ENCODE measurements at places on chromosomes 6 and 20. TPM values are rescaled to one million over a fixed set of nuclear protein-coding genes. Genes with fewer than 3 reads are reported as not detected.

DNA sequence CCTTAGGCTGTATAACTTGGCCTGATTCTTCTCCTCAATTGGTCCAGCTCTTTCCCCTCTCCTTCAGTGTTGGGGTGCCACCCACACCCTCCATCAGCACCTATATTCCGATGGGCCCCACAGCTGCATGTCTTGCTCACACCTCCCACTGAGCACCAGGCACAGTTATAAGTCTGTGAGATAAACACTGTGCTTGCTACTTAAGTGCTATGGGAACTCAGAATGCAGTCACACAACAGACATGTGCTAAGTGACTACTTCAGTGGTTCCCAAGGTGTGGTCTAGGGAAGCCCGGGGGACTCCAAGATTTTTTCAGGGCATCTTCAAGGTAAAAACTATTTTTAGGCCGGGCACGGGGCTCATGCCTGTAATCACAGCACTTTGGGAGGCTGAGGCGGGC, 7.3 kb downstream of the ZC3H12D start:
- H3K4me1 ChIP-seq = 0 out of 2 replicates have a peak, but pooled peaks cover 5% of the 10 kb centered on the region
- H3K36me3 ChIP-seq = no peaks in the 10 kb centered on the region
- no peaks in the 10 kb centered on the region for H3K27me3 ChIP-seq
- no peak overlapping the region for H3K27ac ChIP-seq
- no peak for DNase-seq
- no peak overlapping the region for H3K4me3 ChIP-seq

DNA sequence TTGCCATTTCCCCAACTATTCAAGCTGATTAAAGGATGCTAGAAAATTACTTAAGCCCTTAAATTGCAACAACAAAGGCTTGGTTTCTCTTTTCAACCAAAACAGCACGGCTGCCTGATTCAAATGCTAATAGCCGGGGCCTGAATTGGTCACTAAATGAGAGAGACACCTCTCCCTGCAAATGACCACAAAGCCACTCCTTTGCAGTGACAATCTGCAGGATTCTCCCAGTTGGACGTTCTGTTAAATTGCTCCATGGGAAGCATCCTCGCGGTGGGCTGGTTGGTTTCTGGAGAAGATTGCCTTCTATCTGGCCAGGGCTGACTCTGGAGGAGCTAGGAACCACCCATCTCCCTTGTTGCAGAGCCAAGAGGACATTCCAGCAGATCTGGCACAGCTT, 29.7 kb upstream of the TBXT start:
- no peaks in the 10 kb centered on the region for H3K27me3 ChIP-seq
- H3K36me3 ChIP-seq = no peaks in the 10 kb centered on the region
- DNase-seq = no peak
- no peak overlapping the region for H3K27ac ChIP-seq
- H3K4me1 ChIP-seq = no peaks in the 10 kb centered on the region
- no peak overlapping the region for H3K4me3 ChIP-seq

The HDGFL1 gene
- total RNA-seq = not detected

The RRAGD gene
- not detected for total RNA-seq

GRCh38 chr6:63923139-63923739, 287.6 kb downstream of the PHF3 start:
- H3K27me3 ChIP-seq = peaks cover 25% of the 10 kb centered on the region
- peak; percentile 54 for DNase-seq
- H3K4me1 ChIP-seq = no peaks in the 10 kb centered on the region
- H3K27ac ChIP-seq = no peak overlapping the region
- H3K4me3 ChIP-seq = no peak overlapping the region
- no peaks in the 10 kb centered on the region for H3K36me3 ChIP-seq

DNA sequence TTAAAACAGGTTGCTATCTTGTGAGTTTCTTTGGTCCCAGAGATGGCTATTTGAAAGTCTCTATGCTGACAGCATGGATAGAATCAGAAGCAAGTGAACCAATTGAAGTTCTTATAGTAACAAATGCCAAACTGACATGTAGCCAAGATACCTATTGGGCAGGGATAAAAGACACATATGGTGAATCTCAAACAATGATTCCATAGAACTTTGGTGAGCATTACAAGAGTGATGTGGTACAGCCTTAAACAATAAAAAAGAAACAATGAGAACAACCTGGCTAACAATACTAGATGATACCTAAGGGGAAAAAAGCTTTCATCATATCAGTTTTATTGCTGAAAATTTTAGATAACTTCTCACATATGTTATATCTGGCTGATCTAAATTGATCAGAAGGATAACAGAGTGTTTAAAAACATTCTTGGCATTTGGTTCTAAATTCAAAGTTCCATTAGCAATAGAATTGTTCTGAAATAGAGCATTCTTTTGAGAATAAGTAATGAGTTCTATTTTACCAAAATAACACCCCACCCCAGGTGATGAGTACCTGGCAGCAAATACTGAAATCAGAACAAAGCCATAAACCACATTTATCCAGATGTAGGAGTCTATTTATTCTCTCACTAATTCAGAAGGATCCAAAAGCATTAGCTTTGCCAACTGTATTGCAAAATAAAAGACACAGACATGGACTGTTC, 5.8 kb upstream of the HMGCLL1 start:
- H3K4me1 ChIP-seq = no peaks in the 10 kb centered on the region
- H3K4me3 ChIP-seq = no peak overlapping the region
- no peaks in the 10 kb centered on the region for H3K27me3 ChIP-seq

- DNase-seq = peak; percentile 78
- H3K4me1 ChIP-seq = no peaks in the 10 kb centered on the region
- H3K36me3 ChIP-seq = no peaks in the 10 kb centered on the region
- no peak overlapping the region for H3K27ac ChIP-seq
- H3K27me3 ChIP-seq = no peaks in the 10 kb centered on the region
These were observed 46.0 kb downstream of the SLC35D3 start for GRCh38 chr6:136967876-136968752.

DNA sequence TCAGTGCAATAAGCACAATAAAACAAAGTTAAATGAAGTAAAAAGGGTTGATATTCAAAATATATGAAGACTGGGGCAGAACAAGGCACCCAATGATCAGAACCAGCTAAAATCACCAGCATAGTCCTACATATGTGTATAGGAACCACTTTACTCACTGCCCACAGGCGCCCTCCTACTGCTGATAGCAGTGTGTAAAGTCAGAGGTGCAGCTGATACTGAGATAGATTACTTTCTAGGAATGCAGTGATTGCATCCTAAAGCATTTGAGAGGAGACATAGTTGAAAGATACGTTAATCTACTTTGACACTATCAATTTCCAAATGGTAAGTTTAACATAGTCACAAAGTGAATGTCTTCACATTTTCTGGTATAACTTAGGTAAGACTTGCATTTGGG, 161.1 kb upstream of the MCHR2 start:
- H3K4me3 ChIP-seq = no peak overlapping the region
- H3K27me3 ChIP-seq = no peaks in the 10 kb centered on the region
- no peaks in the 10 kb centered on the region for H3K4me1 ChIP-seq
- H3K27ac ChIP-seq = no peak overlapping the region
- no peaks in the 10 kb centered on the region for H3K36me3 ChIP-seq

The DNAH8 gene
- total RNA-seq = not detected

The EYS gene
- not detected for total RNA-seq

GRCh38 chr6:156582509-156582992, 194.6 kb upstream of the ARID1B start:
- H3K4me3 ChIP-seq = no peak overlapping the region
- H3K36me3 ChIP-seq = no peaks in the 10 kb centered on the region
- H3K27ac ChIP-seq = no peak overlapping the region
- no peak for DNase-seq
- H3K4me1 ChIP-seq = no peaks in the 10 kb centered on the region

The TGM2 gene
- total RNA-seq = 339 TPM

DNA sequence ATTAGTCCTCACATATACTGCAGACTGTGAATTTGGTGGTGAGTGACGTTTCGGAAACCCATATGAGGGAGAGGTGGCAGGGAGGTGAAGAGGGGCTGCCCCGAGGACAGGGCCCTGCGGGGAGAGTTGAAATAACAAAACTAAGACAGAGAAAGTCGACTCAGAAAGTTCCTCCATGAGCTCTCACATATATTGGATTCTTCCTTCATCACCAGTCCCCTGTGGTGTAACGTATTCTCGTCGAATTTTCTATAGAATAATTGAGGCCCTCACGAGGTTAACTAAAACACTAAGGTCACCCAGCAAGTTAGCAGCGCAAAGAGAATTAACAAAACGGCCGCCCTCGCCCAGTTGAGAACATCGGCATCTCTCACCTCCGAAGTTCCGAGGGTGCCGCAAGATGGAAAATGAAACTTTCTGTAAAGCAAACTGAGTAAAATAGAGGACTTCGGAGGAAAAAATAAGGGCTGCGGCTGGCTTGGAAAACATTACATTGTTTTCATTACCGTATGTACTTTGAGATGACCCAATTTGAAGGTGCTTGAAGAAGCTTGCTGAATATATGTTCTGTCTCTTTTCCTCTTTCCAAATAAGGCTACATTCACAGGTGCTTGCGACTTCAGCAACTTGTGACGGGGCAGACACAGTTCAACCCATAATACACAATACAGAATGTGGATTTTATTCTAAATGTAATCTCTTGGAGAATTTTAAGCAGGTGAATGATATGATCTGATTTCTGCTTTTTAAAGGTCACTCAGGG, 490.9 kb upstream of the JARID2 start:
- DNase-seq = no peak
- no peaks in the 10 kb centered on the region for H3K27me3 ChIP-seq
- H3K36me3 ChIP-seq = no peaks in the 10 kb centered on the region

DNA sequence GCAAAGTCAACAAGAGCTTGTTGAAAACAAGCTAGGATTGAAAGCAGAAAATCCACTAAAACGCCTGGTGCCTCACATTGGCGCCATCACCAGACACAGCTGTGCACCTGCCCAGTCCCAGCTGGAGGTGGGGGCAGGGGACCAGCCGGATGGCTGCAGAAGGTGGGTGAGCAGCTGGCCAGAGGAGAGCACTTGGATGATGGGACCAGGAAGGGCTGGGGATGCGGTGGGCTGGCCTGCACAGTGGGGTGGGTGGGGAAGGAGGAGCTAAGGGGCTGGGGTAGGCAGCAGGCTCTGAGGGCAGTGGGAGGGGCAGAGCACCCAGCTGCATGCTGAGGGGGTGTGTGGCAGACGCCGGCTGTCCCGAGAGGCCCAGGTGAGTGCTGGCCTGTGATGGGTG, 7.1 kb downstream of the CABLES2 start:
- DNase-seq = no peak
- H3K36me3 ChIP-seq = no peaks in the 10 kb centered on the region
- no peaks in the 10 kb centered on the region for H3K4me1 ChIP-seq

The MYLK4 gene
- total RNA-seq = 0.51 TPM

- H3K36me3 ChIP-seq = no peaks in the 10 kb centered on the region
- no peaks in the 10 kb centered on the region for H3K27me3 ChIP-seq
- no peak for DNase-seq
- no peak overlapping the region for H3K27ac ChIP-seq
These were observed 428.6 kb downstream of the HACE1 start for GRCh38 chr6:104431096-104431495.

The FOXF2 gene
- total RNA-seq = 5.1 TPM

GRCh38 chr20:3014662-3015061, 28.8 kb upstream of the GNRH2 start:
- no peaks in the 10 kb centered on the region for H3K27me3 ChIP-seq
- no peak overlapping the region for H3K4me3 ChIP-seq
- no peaks in the 10 kb centered on the region for H3K36me3 ChIP-seq
- H3K27ac ChIP-seq = no peak overlapping the region
- H3K4me1 ChIP-seq = peaks cover 7% of the 10 kb centered on the region
- peak; percentile 5 for DNase-seq

The CALHM6 gene
- total RNA-seq = not detected

- no peaks in the 10 kb centered on the region for H3K36me3 ChIP-seq
- DNase-seq = peak; percentile 62
- H3K4me1 ChIP-seq = peaks cover 43% of the 10 kb centered on the region
- no peak overlapping the region for H3K4me3 ChIP-seq
- H3K27ac ChIP-seq = no peak overlapping the region
These were observed 464.3 kb upstream of the BTBD3 start for GRCh38 chr20:11453430-11453829.

- H3K27ac ChIP-seq = no peak overlapping the region
- DNase-seq = no peak
- H3K4me1 ChIP-seq = no peaks in the 10 kb centered on the region
- H3K36me3 ChIP-seq = no peaks in the 10 kb centered on the region
These were observed 7.9 kb downstream of the EMILIN3 start for GRCh38 chr20:41358717-41359116.

- H3K27ac ChIP-seq = no peak overlapping the region
- H3K36me3 ChIP-seq = no peaks in the 10 kb centered on the region
- no peak overlapping the region for H3K4me3 ChIP-seq
- no peaks in the 10 kb centered on the region for H3K27me3 ChIP-seq
- DNase-seq = no peak
These were observed 157.6 kb downstream of the SLC35B3 start for GRCh38 chr6:8277769-8278168.

DNA sequence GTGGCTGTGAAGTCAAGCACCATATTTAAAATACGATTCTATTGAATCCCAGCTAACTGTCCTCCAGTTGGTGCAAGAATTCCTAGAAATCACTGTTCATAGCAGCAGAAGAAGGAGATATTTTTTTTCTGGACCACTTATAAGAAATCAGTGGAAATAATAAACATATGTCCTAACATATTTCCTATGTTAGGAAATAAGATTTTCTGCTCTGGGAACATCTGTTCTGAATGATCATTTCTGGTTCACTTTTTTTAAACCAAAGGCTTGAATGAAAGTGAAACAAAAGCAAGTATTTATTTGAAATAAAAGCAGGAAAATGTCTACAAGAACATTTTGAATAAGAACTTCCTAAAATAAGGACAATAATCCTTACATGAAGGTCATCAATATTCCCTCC, 138.9 kb upstream of the RALGAPA2 start:
- H3K4me3 ChIP-seq = no peak overlapping the region
- no peaks in the 10 kb centered on the region for H3K4me1 ChIP-seq
- no peaks in the 10 kb centered on the region for H3K36me3 ChIP-seq
- DNase-seq = no peak
- no peak overlapping the region for H3K27ac ChIP-seq
- H3K27me3 ChIP-seq = no peaks in the 10 kb centered on the region

The SPINT4 gene
- total RNA-seq = not detected

GRCh38 chr6:69601132-69601531, 195.7 kb downstream of the LMBRD1 start:
- H3K4me1 ChIP-seq = no peaks in the 10 kb centered on the region
- H3K4me3 ChIP-seq = no peak overlapping the region
- no peaks in the 10 kb centered on the region for H3K27me3 ChIP-seq
- H3K27ac ChIP-seq = no peak overlapping the region
- H3K36me3 ChIP-seq = no peaks in the 10 kb centered on the region

DNA sequence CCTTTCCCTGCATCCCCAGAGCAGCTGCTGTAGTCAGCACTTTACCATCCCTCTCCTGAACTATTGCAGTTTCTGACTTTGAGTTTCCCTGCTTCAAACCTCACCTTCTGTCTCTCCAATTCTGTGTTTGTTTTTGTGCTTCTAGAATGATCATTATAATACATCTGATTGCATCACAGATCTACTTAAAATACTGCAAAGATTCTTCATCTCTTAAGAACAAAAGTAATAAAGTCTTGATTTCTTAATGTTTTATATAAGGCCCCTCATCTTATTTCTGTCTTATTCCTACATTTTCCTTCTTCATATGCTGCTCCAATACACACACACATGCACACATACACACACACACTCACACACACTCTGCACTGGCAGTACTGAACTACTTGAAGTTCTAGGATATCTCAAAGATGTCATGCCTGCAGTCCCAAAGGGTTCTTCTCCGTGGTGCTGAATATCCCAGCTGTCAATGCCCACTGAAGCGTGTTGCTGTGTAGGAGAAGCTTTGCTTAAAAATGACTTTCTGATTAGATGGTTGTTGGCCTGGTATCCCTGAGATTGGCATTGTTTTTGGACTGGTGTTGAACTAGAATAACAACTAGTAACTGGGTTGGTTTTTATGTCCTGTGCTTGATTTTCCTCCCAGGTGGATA, 97.2 kb downstream of the MAP3K4 start:
- H3K36me3 ChIP-seq = peaks cover 60% of the 10 kb centered on the region
- no peaks in the 10 kb centered on the region for H3K27me3 ChIP-seq
- peak; percentile 31 for DNase-seq
- no peak overlapping the region for H3K4me3 ChIP-seq
- H3K4me1 ChIP-seq = peaks cover 25% of the 10 kb centered on the region
- H3K27ac ChIP-seq = no peak overlapping the region
